Aortic smooth muscle cell (primary cell): ENCODE measurements at places on chromosomes 7 and 10. TPM values are rescaled to one million over a fixed set of nuclear protein-coding genes. Genes with fewer than 3 reads are reported as not detected.

Gene OR2A5
- not detected in 2 replicates for total RNA-seq

Gene SAMD9L
- 20.5 and 23.3 TPM in 2 replicates for total RNA-seq

Gene GOLGA7B
- total RNA-seq = 0.06 TPM in 1 of 2 replicates, not detected in the other

Gene NEBL
- 0.06 and 0.26 TPM in 2 replicates for total RNA-seq

Gene GPR85
- total RNA-seq = 1.1 and 2.1 TPM in 2 replicates

Gene TLL2
- total RNA-seq = under 0.01 and 0.06 TPM in 2 replicates

Gene ASZ1
- not detected in 2 replicates for total RNA-seq

Gene PON2
- 46.8 and 57.0 TPM in 2 replicates for total RNA-seq

Gene CRYGN
- 0.12 and 0.13 TPM in 2 replicates for total RNA-seq

Gene NEURL1
- total RNA-seq = under 0.01 TPM in 2 replicates

Gene REEP3
- total RNA-seq = 76.3 and 83.6 TPM in 2 replicates

Gene GCC1
- 17.4 and 19.3 TPM in 2 replicates for total RNA-seq

Gene ATAD1
- total RNA-seq = 36.7 and 39.7 TPM in 2 replicates

Gene ADAMTS14
- total RNA-seq = 3.7 and 5.1 TPM in 2 replicates

Gene TRPV6
- total RNA-seq = under 0.01 and 0.13 TPM in 2 replicates

Gene MSS51
- 1.1 and 1.2 TPM in 2 replicates for total RNA-seq

Gene TMEM176B
- total RNA-seq = 0.13 TPM in 1 of 2 replicates, not detected in the other

Gene ZSCAN25
- 8.8 and 10.3 TPM in 2 replicates for total RNA-seq

Gene ANKRD22
- 0.06 and 0.13 TPM in 2 replicates for total RNA-seq

Gene RHOBTB1
- 9.4 and 13.8 TPM in 2 replicates for total RNA-seq

Gene ATOH7
- under 0.01 TPM in 1 of 2 replicates, not detected in the other for total RNA-seq

Gene GSTO1
- 230 and 354 TPM in 2 replicates for total RNA-seq
